ENCODE measurements at places on chromosomes 16 and 17.
A peak's percentile ranks its signal among the peaks of the same experiment; 100 is the strongest.

DNA sequence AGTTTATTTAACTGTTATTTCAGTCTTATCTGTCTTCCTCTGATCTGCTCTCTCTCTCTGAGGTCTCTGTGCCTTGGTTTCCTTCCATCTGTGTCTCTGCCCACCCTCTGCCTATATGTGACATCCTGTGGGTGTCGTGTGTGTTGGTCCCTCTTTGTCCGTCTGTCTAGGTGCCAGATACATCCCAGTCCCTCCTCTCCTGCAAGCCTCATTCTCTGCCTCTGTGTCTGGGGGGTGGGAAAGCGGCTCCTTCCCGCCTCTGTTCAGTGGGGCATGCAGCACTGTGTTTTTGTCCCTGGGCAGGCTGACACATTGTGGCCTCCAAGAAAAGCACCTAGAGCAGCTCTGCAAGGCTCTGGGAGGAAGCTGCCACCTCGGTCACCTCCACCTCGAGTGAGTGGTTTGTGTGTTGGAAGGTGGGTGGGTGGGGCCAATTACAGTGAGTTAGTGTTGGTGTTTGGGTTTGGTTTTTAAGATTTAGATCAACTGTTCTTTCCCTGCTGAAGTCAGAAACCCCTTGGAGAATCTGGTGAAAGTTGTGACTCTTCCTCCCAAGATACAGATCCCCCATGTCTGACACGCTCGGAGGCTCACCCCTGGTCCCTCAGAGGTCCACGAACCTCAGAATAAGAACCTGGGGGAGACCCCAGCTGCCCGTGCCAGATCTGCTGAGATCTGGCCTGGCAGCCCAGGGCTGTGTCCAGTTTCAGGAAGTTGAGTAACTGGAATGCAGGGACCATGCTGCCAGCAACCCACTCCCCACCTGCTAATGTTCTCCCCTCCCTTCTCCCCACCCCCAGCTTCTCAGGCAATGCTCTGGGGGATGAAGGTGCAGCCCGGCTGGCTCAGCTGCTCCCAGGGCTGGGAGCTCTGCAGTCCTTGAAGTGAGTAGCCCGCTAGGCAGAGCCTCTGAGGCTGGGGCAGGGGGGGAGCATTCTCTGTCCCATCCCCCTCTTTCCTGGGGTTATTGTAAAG, 50.9 kb upstream of the CPNE2 start:
- no peak for DNase-seq

GRCh38 chr16:76222853-76223252, 54.3 kb upstream of the CNTNAP4 start:
- no peak for DNase-seq

DNA sequence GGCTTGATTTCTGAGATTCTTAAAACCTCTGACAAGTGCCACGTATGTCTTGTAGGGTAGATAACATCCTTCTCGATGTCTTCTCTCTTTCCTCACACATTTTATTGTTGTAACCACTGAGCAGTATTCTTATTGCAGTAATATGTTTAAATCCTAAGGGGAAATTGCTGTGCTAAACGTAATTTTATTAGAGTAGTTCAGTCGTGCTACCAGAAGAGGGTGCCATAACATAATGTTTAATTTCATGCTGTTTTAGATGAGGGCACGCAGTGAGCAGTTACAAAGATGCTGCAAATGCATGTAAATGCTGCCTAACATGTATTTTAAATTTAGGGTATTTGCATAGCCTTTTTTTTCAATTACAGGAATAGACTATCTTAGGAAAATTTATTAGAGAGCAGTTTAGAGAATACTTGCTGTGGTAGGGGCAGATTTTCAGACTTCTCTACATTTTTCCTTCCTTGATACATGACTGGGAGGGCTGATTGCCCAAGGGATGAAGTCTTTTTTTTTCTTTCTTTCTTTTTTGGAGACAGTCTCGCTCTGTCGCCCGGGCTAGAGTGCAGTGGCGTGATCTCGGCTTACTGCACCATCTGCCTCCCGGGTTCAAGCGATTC, 51.7 kb downstream of the GAN start:
- DNase-seq, result peak; percentile 58

DNA sequence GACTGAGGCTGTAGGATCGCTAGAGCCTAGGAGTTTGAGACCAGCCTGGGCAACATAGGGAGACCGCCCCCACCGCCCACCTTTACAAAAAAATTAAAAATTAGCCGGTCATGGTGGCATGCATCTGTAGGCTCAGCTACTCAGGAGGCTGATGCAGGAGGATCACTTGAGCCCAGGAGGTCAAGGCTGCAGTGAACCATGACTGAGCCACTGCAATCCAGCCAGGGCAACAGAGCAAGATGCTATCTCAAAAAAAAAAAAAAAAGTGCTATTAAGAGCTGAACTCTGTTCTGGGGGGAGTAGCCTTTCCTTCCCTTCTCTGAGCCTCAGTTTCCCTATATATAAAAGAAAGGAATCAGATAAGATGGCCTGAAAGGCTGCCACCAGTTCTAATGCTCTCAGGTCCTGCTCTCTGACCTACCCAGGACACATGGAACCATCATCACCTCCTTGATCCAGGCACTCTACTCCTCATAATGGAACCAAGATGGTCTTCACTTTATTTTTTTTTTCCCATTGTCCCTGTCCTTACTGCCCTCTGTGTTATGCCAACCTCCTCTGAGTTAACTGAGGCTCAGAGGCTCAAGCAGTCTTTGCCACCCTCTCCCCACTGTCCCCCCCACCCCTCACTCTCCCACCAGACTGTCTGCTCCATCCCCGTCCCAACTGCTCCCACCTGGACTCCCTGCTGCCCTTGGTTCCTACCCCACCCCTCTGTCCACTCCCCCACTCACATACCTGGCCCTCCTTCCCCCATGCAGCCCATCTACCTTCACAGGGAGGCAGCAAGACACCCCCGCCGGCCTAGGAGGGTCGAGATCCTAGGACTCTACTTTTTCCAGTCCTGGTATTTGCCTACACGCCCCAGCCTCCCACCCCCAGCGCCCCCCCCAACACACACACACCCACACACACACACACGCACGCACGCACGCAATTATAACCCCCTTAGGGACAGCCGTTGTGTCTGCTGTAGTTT, 23.8 kb upstream of the EIF1 start:
- DNase-seq, result no peak

DNA sequence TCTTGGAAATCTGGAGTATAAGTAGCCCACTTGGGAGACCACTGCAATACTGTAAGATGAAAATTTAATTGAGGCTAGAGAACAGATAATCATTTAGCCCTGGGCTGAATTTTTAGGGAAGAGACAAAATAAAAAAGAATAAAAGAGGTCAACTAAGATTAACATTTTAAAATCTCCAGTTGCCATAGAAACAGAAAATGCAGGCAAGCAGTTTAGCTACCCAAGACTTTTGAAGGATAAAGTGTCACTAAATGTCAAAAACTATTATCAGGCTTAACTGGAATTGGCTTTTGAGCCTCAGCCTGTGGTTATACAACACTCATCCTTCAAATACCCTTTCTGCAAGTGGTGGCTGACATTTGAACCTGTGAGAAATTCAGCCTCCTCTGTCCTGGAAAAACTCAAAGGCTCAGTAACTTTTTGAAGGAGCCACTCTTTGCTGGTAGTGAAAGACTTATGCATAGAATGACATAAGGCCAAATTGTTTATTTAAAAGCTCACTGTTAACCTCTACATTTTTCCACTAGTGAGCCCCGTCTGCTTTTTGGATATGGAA, 220.7 kb upstream of the KCNJ16 start:
- no peak for DNase-seq

- DNase-seq, result no peak
Measured at GRCh38 chr17:58920773-58921172, 165.1 kb downstream of the PPM1E start.

GRCh38 chr17:78761789-78762406, 20.2 kb downstream of the CYTH1 start:
- no peak for DNase-seq

DNA sequence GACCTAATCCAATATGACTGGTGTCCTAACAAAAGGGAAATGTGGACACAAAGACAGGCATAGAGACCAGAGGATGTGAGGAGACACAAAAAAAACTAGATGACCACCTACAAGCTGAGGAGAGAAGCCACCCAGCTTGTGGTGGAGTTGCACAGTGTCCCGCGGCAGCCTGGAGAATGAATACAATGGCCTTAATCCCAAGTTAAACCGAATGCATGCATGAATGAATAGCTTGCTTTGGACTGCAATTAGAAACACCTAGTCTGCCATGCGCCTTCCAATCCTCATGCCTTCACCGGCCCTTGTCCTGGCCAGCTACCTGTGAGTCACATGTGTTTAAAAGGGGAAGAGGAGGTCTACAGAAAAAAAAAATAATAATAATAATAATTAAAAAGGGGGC, 72.0 kb downstream of the CNGB1 start:
- DNase-seq, result no peak

DNA sequence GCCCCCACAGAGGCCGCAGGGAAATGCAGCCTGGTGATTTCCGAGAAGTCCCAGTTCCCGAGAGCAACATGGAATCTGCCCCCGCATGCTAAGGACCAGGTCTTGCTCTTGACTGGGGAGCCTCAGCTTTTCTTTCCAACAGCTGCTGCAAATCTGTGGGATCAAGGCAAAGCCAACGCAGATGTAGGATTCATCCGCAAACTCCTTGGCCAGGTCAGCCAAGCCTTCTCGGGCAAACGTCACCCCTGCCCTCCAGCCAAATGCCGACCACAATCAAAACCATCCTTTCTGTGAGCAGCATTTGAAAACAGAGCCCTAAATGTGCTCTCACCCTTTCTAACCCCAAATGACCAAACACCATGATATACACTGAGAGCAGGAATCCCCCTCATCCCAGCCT, 54.0 kb downstream of the MRM3 start:
- no peak for DNase-seq

DNA sequence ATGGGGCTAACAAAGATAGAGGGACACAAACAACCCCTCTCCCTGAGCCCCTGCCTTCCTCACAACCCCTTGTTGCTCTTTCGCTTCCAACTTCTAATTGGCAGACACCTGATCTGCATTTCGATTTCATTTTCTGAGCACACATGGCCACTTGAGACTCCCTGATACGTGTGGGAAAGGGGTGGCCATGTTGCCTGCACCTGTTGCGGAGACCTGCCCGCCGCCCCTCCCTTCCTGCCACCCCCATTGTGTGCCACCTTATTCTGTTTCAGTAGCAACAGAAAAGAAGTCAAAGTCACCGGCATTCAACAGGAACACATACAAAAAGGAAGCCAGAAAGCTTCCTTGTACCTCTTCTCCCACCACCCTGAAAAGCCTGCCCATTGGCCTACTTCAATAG, 254.7 kb upstream of the SOX9 start:
- no peak for DNase-seq

GRCh38 chr17:38751144-38751807, 1.3 kb upstream of the PSMB3 start:
- peak; percentile 65 for DNase-seq

GRCh38 chr16:81565321-81566028, 120.9 kb downstream of the CMIP start:
- DNase-seq, result no peak

- DNase-seq, result no peak
Measured at GRCh38 chr16:83903751-83904150, 4.8 kb downstream of the MLYCD start.

DNA sequence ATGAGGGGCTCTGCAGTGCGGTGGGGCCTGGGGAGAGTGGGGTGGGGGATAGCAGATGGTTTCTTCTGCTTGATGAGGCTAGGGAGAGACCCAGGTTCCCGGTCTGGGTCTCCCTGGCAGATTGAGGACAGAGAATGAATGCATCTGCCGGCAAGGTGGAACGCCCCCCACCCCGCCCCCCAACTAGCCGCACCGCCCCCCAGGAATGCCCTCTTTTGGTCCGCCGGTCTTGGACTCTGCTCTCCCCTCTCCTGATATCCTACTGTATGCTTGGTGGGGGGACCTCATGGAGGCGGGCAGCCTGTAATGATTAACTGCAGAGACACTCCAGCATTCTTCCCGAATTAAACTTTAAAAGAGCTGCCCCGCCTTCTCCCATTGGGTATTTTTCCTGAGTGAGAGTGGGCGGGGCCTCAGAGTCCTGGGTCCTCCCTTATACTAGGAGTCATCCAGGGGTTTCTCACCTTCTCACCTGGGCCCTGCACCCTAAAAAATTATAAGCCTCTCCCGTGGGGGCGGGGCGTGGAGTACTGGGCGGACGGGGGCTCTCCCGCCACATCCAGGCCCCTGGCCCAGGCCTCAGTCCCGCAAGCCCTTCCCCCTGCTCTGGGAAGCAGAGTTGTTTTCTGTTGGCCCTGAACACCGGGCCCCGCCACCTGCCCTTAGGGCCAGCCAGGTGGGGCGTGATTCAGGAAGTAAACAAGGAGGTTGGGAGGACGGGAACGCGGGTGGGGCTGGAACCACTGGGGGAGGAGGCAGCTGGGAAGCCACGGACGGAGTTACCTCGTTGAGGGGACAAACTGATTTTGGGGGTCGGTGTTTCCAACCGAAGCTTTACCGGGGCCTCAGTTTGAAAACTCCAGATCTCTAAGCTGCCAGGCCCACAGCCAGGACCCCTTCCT, 1.5 kb downstream of the GRB7 start:
- peak; percentile 61 for DNase-seq

DNA sequence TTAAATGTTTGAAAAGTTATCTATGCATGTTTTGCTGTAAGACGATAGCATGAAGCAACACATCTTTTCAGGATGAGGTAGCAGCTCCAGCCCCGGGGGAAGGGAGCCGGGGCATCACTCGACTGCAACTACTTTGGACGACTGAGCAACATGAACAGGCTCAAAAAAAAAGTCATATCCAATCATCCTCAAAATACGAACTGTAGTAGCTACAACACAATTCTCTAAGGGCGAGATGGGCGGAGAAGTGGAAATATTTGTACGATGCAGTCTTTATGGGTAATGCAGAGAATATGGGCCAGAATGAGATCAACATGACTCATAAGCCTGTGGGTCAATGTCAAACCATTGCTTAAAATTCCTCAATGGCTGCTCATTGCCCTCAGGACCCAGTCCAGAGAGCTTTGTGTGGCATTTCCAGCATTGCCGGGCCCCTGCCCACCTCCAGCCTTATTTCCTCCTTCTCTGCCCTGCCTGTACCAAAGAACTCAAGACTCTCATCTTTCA, 17.7 kb upstream of the SMURF2 start:
- no peak for DNase-seq

- DNase-seq, result no peak
Measured at GRCh38 chr17:49935526-49936210, 33.3 kb upstream of the DLX4 start.

GRCh38 chr17:3845291-3845620, 790 bp downstream of the NCBP3 start:
- peak; percentile 28 for DNase-seq

- peak; percentile 88 for DNase-seq
Measured at GRCh38 chr16:2194852-2195321, 1.5 kb downstream of the CASKIN1 start.

DNA sequence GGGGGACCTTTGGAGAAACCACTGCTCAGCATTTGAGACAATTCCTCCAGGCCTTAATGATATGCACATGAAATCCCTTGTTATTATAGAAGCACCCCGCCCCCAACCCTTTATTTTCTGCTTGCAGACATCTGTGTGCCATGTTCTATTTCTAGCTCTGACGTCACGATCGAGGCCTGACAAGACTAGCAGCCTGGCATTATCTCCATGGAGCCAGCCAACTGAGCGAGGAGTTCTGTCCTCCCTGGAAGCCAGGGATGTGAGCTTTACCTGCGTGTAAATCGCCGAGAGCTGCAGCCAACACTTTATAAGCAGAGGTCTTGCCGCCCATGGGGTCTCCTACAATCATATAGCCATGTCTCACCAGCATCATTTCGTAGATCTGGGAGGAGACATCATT, 116.9 kb downstream of the DNAH3 start:
- peak; percentile 59 for DNase-seq

Data from cerebellar cortex (tissue), 1 donor.